ENCODE measurements at places on chromosomes 1 and 21. TPM values are rescaled to one million over a fixed set of nuclear protein-coding genes. Genes with fewer than 3 reads are reported as not detected.

Gene AQP10
- total RNA-seq: not detected

Gene EPHB2
- 47.0 TPM for total RNA-seq

Gene FCER1G
- total RNA-seq: not detected

Gene RNU1-1
- 7.3 TPM for total RNA-seq

Gene AADACL3
- total RNA-seq: not detected

Gene MMEL1
- total RNA-seq: not detected

Gene SPRR2E
- not detected for total RNA-seq

Gene KRTAP13-2
- total RNA-seq: not detected

Gene TMEM240
- total RNA-seq: 0.44 TPM

Gene RNU1-3
- not detected for total RNA-seq
